ENCODE measurements at places on chromosomes 6 and 20.

GRCh38 chr6:126764671-126765070 lies 353.8 kb upstream of the RSPO3 start:
- no peak for DNase-seq

DNA sequence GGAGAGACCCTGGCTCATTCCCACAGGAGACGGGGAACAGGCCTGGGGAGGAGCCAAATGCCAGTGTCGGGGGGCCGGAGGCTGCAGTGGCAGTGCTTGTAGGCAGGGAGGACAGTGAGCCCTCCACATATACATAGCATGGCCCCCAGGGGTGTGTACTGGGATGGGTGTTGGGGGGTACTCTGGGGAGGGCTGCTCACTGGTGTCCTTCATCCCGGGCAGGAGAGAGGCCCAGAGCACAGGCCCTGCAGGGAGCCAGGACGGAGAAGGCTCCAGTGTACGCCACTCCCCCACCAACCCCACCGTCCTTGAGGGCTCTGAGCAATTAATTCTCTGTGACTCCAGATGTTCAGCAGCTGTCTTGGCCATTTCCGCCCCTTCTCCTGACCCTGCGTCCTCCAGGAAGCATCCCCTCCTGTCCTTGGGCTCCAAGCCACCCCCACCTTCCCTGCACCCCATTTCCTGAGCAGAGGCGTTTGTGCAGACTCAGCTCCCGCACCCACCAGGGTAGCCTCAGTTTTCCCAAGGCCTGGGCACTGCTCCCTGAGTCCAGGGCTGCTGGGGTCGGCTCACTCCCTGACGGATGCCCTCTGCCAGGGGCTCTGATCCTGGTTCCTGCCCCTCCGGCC lies 3.4 kb upstream of the ABHD16B start:
- DNase-seq: no peak

GRCh38 chr6:125020385-125020784 lies 58.1 kb downstream of the RNF217 start:
- no peak for DNase-seq

- no peak for DNase-seq
These were observed 23.7 kb upstream of the CFAP206 start for GRCh38 chr6:87384038-87384437.

- DNase-seq: no peak
These were observed 29.6 kb upstream of the CRIP3 start for GRCh38 chr6:43338243-43338642.

DNA sequence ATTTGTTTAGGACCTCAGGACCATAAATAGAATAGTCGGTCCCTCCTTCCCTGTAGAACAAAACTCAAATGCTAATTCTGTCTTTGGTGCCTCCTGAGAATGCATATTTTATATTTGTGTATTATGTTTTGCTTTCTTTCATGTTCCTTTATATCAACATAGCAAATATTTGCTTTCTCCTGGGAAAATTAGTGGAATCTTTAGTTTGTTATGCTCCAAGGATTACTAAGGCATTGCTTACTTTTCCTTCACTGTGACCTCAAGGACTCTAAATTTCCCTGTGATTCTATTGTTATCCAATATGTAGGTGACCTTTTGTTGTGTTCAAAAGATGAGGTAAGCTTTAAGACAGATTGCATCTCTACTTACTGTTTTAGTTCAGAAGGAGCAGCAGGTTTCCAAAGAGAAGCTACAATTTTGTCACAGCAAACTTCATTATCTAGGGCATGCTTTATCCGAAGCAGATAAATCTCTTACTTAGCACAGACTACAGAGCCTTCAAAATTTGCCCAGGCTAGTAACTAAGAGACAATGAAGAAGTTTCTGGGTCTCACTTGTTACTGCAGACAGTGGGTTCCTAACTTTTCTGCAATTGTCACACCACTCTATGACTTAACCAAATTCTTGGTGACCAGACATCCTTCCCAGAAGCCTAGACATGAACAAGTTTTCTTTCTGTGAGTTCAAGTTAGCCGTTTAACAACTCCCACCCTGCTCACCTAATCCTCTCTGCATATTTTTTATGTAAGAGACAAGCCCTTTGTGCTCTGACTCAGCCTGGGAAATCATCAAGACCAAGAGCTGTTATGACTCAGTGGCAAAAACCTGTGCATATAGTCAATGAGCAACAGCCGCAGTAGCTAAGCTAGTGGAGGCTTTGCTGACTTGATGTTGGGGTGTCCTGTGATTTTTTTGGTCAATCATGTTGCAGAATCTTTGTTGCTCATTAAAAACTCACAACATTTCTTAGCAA lies 378.8 kb downstream of the QKI start:
- no peak for DNase-seq

Measured in HuH-7.5 (cell line).